Stimulated activated naive CD8-positive, alpha-beta T cell treated with anti-CD3 and anti-CD28 coated beads, Interleukin-15, Interleukin-2, amounts not matched to agents 100 U/mL and 50 U/mL, for 24 hours (primary cell): ENCODE measurements at places on chromosomes 12 and 14.

GRCh38 chr12:11896417-11896929 lies 174.3 kb upstream of the BCL2L14 start:
- DNase-seq: no peak

DNA sequence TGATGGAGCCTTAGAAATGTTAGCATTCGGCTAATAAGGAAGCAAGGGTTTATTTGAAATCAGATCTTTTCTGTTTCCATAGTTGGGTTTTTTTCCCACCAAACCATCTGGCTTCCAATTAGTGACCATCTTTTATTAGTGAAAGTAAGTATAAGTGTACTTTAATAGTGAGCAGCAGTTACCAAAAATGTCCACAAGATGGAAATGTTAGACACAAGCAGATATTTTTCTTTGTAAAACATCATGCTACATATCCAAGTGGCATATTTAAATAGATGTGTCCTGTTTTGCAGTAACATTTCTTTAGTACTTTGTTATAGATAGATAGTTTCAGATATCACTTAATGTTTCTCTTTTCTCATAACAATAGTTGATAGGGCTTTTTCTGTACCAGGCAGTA lies 28.8 kb downstream of the YEATS4 start:
- DNase-seq: no peak

DNA sequence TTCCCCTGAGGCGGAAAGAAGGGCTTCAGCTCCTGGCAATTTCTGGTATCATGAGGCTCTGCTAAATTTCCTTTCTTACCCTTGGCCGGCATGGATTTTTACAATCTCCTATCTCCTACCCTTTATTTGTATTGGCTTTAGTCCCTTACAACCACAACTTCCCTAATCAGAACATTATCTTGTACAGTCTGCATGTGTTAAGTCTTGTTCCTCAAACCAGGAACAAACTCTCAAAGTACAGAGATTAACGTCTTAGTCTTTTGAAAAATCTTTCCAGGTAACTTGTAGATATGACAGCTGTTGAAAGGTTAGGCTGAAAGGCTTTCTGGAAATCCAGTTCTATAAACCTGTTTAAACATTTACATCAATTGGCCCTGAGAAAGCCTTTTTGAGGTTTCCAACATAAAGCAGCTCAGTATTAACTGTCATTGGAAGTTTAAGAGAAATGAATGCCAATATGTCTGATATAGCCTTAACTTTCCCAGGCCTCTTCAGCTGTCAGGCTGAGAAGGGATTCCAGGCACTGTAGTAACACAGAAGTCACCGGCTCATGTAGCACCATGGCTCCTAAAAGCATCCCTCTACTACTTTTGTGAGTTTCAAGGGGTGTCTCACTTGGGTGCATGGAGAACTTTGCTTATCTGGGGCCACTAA lies 360.5 kb downstream of the FUT8 start:
- no peak for DNase-seq

- no peak for DNase-seq
Measured at GRCh38 chr14:96309896-96310330, 53.2 kb downstream of the ATG2B start.

DNA sequence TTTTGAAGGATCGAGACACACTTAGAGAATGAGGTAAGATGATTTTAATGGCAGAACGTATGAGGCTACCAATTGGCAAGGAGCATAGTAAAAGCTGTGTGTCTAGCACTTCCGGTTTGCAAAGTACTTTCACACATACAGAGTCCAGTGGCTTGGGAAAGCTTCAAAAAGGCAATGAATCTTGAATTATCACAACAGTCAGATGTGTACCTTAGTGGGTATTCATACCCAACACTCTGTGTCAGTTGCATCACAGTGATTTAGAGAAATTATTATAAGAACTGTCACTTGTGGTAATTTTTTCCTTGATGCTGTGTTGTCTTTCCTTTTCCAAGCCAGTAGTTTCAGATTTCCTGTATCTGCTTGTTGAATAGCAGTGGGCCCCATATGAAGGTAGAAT lies 424.1 kb downstream of the PCNX1 start:
- no peak for DNase-seq

DNA sequence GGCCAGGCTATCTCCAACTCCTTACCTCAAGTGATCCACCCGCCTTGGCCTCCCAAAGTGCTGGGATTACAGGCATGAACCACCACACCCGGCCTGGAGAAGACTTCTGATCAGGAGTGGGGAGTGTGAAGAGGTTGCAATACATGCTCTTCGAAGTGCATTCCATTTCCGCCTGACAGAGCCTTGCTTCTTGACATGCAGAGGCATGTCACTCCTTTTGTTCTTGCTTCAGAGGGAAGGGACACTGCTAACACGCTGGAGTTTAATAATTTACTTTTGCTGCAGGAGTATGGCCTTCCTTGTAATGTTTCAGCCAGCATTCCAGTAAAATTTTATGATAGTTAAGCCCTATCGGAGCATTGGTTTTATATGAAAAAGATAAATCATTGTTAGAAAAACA lies 74.9 kb downstream of the SLC25A47 start:
- no peak for DNase-seq

DNA sequence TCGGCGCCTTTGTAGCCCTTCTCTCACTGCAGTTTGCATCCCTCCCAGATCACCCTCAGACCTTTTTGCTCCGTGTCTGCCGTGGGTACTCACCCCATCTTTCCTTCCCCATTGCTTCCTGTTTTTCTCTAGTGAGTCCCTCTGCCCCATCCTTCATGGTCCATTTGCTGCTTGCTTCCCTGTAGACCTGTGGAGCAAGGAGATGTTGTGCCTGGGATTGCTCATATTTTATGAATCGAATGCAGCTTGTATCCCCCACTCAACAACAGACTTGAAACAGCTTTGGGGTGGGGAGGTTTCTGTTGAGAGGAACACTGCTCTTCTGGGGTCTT lies 661 bp downstream of the DENR start:
- no peak for DNase-seq

GRCh38 chr12:14981049-14981448 lies 8.2 kb downstream of the PDE6H start:
- no peak for DNase-seq
